ENCODE measurements at places on chromosomes 11 and 22.

DNA sequence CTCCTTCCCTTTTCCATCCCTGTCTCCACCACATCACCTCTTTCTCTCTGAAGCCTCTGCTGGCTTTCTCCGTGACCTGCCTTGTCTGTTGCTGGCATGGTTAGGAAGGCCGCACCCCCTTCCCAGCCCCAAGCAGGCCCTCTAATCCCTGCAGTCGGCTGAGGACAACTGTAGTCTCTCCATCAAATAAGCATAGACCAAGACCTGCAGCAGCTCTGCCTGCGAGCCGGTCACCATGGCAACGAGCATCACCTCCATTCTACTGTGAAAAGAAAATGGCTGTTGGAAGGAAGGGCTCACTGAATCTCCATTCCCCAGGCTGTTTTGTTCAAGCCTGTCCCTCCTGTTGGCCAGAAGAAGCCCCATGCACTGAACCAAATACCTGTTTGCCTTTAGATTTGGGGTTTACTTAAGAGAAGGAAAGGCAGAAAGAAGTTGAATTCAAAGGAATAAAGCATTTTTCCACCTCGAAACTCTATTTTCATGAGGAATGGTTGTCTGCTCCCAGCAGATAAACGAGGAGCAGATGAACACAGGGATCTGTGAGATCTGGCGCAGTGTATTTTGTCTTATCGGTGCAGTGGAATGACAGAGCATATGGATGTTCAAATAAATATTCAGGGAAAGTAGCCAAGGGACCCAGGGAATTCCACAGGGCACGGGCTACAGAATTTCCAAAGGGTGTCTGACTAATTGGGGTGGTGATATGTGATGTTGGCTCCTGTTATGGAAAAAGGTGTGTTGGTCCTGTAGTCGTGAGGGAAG is 113.1 kb upstream of the TTC12 start:
- no peak for DNase-seq

DNA sequence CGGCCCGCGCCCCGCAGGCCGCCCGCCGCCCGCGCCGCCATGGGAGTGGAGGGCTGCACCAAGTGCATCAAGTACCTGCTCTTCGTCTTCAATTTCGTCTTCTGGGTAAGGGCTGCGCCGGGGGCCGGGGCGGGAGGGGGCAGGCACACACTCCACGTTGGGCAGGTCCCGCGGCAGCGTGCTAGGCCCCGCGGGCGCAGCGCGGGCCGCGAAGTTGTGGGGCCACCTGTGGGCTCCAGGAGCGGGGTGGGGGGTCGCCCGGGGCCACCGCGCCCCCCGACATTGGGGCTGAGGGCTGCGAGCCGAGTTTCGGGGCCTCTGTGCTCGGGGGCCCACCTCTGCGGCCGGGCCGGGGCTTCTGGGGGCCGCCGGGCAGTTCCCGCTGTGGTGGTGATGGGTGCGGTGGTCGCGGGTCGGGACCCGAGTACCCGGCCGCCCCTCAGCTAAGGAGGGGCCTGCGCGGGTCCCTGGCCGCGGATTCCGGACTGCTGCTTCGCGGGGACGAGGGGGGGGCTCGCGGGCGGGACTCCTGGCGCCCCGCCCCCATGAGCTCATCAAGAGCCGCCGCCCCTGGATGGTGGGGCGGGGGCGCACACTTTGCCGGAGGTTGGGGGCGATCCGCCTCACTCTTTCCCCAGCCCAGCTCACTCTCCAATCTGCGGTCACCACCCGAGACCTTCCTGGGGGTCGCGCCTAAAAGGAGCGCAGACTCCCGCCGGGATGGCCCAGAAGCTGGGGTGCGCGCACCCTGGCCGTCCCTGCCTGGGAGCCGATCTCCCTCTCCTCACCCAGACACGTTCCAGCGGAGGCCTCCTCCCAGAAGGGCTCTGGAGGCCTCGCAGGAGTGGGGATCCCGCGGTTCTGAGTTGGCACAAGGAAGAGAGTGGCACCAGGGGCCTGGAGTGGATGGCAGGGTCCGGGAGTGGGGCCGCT is 667 bp downstream of the CD81 start:
- peak; percentile 77 for DNase-seq

DNA sequence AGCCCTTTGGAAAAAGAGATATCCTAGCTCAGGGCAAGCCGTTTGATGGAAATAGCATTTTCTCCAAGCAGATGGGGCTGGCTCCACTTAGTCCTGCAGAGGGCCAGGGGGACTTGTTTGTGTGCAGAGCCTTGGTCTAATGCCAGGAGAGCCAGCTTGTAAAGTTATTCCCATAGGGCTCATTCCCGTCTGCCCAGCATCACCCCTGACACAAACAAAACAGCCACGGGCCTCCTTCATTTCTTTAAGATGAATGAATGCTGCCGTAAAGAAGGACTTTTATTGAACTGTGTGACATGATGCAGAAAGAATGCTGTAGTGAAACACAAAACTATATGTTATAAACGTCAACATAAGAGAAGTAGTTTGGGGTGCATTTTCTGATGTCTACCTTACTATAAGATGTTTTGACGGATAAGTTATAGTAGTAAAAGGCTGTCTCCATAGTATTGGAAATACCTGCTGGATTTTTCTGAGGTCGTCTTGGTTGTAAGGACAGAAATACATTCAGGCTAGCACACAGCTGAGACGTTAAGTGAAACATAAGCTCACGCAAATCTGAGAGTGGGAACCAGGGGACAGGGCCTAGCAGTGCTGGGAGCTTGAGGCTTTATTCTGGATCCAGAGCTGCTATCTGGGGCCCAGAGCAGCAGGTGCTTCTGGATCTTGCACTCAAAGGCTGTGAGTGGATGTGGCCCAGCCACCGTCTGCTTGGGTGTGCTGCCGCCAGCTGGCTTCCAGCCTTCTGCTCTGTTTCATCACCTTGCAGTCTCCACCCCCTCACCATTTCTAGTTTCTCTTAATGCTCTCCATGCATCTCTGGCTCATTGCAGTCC is 53.3 kb downstream of the NCAM1 start:
- DNase-seq: no peak

- no peak for DNase-seq
Measured at GRCh38 chr11:119615003-119615881, 113.8 kb downstream of the NECTIN1 start.

GRCh38 chr11:116388146-116388545 is 384.6 kb downstream of the BUD13 start:
- DNase-seq: no peak

DNA sequence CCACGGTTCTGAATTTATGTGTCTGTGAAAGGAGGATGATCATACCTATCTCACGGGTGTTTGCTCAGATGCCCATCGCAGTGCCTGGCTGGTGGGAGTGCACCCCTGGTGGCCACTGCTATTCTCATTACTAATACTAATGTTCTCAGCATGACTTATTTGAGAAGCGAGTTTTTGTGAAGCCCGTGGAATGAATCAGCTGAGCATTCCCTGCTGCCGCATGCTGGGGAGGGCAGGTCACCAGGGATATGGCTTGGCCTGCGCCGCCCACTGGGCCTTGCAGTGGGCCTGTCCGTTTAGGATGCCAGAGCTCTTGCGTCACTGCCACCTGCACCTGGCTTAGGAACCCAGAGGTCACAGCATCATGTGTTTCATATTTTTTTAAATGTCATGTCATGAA is 16.9 kb downstream of the CTTN start:
- no peak for DNase-seq

DNA sequence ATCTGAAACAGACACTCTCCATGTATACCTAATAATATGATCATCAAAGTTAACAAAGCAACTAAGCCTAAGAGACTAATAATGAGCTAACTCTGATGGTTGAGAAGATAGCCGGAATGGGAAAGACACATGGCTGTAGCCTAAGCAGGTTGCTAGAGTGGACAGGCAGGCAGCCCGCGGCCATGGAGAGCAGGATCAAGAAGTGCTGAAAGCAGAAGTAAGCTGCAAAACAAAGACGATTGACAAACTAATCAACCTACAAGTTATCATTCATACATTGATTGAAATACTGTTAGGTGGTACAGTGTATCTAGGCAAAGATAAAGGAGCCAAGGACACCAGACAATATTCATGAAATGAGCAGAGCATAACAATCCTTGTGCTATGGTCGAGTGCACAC is 29.3 kb downstream of the SLN start:
- no peak for DNase-seq

DNA sequence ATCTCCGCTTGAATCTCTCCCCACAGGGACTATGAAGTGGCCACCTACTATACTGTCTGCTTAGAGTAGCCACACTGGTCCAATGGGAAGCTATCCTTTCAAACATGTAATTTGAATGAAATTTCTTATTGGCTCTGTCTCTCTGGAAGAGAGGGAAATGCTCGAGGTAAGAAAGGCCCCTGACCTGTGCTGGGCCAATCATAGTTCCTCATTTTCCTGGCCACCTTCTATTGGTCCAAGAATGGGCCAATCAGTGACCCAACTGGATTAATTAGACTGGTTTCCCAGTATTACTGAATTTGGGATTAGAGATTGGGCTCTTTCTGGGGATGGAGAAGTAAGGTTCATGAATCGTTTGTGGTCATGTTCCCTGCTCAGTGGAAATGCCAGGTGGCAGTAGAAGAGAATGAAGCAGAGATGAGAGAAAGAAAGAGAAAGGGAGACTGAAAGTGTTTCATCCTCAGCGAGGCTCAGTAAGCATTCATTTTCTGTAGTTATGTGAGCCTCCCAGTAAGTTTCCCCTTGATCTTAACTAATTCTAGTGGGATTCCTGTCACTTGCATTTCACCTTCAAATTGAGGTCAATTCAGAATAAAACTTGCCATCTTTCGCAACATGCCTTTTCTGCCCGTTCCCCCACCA is 8.4 kb upstream of the MMP20 start:
- DNase-seq: peak; percentile 31

DNA sequence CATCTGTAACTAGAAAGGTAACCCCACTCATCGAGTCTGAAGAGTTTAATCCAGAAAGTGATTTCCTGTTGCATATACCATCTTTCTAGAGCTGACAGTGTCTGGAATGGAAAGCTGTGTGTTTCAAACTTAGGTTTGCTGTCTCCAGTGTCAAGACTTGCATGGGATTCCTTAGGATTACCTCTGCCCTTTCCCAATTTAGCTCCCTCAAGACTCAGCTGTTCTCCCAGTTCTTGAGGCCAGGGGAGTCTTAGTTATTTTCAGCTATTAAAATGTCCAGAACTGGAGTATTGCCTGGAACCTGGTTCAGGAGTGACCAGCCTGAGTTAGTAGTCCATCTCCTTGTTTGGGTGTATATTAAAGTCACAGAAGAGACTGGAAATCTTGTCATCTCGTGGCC is 25.0 kb upstream of the LDHA start:
- no peak for DNase-seq

- DNase-seq: no peak
Measured at GRCh38 chr11:22703040-22703439, 36.6 kb downstream of the GAS2 start.

- DNase-seq: no peak
Measured at GRCh38 chr11:45745065-45745811, 59.7 kb upstream of the SLC35C1 start.

GRCh38 chr11:124446916-124447315 is 1.4 kb upstream of the OR8B8 start:
- DNase-seq: no peak

DNA sequence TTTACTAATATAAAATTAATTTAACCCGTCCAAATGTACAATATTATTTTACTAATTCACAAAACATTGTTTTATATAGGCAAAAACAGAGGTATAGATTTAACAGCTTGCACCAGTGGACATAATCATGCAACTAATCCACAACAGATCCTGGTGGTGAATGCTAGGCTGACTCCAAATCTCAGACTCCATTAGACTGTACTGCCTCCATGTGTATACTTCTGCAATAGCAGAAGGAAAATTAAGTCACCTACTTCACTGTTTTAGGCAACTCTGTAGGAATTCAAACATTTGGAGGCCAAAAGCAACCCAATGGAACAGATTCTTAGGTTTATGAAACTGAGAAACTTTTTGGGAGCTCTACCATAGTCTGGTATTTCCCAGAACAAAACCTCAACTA is 30.0 kb upstream of the RAB39A start:
- DNase-seq: peak; percentile 32

GRCh38 chr22:33921525-33922348 is 1.5 kb upstream of the LARGE1 start:
- no peak for DNase-seq

DNA sequence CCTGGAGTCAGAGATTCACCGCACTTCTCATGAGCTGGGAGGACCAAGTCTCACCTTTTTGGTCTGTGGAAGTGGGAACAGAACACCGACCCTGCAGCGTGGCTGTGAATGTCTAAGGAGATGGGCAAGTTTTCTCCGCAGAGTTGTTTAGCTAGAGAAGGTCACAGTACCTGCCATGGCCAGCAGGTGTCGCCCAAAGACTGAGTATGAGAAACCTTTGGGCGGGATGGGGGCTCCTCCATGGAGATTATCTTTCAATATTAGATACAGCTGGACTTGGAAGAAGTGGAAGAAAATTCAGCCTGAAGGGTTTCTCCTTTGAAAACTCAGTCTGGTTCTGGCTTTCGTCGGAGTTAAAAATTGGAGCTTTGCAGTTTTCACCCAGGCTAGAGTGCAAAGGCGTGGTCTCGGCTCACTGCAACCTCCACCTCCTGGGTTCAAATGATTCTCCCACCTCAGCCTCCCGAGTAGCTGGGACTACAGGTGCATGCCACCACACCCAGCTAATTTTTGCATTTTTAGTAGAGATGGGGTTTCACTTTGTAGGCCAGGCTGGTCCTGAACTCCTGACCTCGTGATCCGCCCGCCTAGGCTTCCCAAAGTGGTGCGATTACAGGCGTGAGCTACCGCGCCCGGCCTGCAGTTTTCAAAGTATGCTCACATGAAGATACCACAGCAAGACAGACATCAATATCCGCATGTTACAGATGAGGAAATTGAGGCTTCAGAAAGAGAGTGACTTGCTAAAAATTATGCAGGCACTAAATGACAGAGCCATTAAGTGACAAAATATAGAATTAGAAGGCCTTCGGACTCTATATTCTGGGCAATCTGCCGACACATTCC is 10.7 kb upstream of the DSCAML1 start:
- peak; percentile 81 for DNase-seq

GRCh38 chr11:65432686-65433582 is 10.3 kb downstream of the NEAT1 start:
- DNase-seq: no peak

DNA sequence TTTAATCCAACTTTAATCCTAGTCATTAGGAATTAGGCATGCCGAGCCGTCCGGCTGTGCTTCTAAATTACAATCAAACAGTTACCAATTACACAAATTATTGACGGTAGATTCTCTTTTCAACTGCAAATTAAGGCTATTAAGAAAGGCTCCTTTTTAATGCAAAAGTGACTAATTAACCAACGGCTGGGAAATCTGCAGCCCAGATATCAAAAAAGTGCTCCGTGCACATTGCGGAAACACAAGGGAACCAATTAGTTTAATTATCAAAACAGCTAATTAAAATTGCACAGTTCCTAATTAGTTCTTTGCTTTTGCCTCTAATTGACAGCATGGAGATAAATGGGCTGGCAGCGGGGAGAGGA is 19.4 kb upstream of the LMO1 start:
- no peak for DNase-seq

All from K562 (cell line).